ENCODE measurements at places on chromosomes 4 and X.

GRCh38 chr4:159451006-159451405 is 348.1 kb downstream of the RAPGEF2 start:
- no peak for DNase-seq

DNA sequence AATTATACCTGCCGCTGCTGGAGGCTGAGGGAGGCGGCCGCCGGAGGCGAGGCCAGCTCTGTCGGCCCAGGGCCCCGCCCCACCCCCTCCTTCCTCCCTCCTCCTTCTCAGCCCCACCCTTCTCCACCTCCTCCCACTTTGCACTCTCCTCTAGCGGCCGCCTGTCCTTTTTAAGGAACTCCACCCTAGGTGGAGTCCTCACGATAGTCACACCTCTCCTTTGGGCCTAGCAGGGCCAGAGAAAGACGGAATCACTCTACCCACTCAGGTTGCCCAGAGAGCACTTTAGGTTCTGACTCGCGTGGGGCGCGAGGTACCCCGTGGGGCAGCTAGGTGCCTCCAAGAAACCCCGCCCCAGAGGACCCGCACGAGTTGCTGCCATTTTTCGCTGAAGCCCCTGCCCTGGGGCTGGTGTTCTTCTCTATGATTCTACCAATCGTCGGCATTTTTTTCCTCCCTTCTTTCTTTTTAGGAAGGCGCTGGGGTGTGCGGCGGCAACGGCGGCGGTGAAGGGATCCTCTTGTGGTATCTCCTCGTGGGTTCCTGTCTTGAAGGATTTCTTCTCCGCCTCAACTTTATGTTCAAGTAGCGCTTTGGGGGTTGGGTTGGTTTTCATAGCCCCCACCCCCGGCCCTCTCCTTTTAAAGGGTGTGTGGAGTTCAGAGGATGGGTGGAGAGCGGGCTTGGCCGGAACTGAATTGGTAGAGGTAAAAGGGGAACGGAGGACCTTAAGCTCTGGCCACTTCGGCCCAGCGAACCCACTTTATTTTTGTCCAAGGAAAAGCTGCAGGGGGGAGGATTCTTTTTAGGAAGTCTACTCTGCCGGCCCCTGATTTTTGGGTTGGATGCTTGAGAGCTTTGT is at the start of gene KLF8:
TSS of gene KLF8 (plus strand) at position 136 of the 862 bp plus-strand sequence. CDS start 979 bp downstream, outside the sequence.
- DNase-seq = no peak

GRCh38 chr4:36281384-36282106 is at the start of gene DTHD1:
TSS of gene DTHD1 (plus strand) at chr4:36281616. CDS start at chr4:36281759, 143 bp downstream.
- no peak for DNase-seq

- DNase-seq = no peak
Measured at GRCh38 chrX:107610667-107611066, 17.6 kb upstream of the PRPS1 start.

DNA sequence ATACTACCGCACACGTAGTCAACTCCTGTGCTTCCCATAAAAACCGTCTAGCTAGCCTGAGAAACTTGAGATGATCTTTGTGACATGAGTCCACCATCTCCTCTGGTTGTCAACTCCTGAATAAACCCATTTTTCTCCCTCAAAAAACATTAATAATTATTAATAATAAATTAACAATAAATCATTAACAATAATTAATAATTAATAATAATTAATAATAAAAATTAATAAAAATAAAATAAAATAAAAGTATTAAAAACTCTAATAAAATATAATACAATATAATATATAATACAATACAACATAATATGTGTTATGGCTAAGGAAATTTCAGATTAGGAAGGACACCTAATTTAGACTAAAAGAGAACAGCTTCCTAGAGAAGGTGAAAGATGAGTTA is 20.7 kb upstream of the TMPRSS11E start:
- DNase-seq = no peak

DNA sequence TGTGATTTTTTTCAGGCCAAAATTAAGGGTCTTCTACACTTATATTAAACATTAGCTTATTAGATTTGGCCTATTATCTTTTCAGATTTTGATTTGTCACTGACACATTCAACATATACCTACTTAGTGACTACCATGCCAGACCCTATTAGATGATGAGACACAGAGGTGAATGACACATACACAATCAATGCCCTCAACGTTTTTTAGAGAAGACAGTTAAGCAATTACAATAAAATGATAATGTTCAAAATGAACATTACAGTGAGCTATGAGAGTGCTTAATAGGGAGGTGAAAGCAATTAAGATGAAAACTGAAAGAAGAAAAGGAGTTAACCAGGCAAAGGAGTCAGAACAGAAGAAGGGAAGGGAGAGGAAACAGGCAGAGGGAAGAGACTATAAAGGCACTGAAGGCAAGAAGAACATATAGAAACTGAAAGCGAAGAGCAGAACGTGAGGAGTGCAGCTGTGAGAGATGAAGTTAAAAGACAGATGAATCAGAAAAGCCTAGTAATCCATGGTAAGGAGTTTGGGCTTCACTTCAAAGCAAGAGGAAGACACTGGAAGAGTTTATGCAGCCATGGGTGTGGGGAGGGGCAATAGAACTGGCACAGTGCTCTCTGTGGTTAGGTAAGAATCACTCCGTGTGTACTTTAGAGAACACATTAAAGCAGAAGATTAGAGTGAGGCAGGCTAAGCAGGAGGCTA is 119.0 kb downstream of the REELD1 start:
- no peak for DNase-seq

- no peak for DNase-seq
Measured at GRCh38 chr4:156111686-156112085, 158.0 kb upstream of the CTSO start.

- no peak for DNase-seq
Measured at GRCh38 chr4:62816566-62816965, 1592.7 kb downstream of the TECRL start.

- no peak for DNase-seq
Measured at GRCh38 chr4:6506616-6507140, 34.3 kb upstream of the PPP2R2C start.

DNA sequence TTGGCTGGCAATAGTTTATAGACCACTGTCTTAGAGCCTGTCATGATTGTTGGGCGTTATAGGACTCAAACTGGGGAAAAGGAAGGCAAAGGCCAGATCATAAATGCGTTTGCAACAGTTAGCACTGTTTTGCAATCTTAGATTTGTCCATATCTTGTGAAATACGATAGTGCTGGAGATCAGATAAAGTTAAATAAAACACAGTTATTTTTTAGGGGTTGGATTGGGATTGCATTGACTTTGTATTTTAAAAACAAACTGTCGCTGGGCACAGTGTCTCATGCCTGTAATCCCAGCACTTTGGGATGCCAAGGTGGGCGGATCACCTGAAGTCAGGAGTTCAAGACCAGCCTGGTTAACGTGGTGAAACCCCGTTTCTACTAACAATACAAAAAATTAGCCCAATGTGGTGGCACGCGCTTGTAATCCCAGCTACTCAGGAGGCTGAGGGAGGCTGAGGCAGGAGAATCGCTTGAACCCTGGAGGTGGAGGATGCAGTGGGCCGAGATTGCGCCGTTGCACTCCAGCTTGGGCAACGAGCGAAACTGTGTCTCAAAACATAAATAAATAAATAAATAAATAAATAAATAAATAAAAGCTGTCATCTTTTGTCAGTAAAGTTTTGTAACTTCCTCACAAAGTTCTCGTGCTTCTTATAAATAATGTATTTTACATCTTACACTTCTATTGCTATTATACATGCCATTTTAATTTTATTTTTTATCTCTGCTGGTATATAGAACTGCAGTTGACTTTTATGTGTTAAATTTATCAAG is 117.2 kb downstream of the KDM6A start:
- DNase-seq = no peak

DNA sequence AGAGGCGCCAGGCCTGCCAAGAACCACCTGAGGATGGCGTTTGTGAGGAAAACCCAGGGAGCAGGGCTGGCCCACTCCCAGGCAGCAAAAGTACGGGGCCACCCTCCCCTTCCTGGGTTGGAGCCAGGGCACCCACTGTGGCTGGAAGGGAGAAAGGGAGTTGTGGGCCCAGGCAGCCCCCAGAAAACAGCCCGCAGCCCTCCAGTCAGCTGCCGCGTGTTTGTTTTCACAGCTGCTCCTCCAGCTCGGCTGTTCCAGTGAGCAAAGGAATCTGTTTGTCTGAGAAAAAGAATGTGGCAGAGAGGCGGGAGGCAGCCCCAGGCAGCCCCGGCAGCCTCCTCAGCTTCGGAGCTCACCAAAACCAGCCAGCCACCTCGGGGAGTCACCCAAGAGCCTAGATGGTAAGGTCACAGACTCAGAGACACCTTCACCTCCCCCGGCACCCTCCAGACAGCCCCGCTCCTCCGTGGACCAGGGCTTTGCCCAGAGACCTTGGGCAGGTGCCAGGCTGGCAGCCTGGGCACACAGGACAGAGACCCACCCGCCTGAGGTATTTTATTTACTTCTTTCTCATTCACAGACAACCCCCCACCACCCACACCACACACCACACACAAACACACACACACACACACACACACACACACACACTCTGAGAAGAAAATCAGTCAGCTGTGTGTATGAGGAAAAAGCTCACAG is 338.1 kb downstream of the BCOR start:
- no peak for DNase-seq

All from activated gamma-delta T cell treated with Interleukin-2 at 50 U/mL for 16 hours (primary cell).